ENCODE measurements at places on chromosomes 11 and 22. TPM values are rescaled to one million over a fixed set of nuclear protein-coding genes. Genes with fewer than 3 reads are reported as not detected.

- H3K4me3 ChIP-seq = no peak overlapping the region
- no peaks in the 10 kb centered on the region for H3K36me3 ChIP-seq
- H3K27me3 ChIP-seq = 0 out of 2 replicates have a peak, but pooled peaks cover 4% of the 10 kb centered on the region
- no peak overlapping the region for H3K27ac ChIP-seq
Observed at GRCh38 chr11:4459500-4459899, 10.4 kb downstream of the OR52K2 start.

- peaks cover 11% of the 10 kb centered on the region for H3K27me3 ChIP-seq
- H3K36me3 ChIP-seq = no peaks in the 10 kb centered on the region
Observed at GRCh38 chr11:112972399-112973145, 11.4 kb downstream of the NCAM1 start.

Gene DLG2
- 4.2 TPM for total RNA-seq

Gene PANX3
- not detected for total RNA-seq

Gene NRXN2
- 0.15 TPM for total RNA-seq

Gene PDE2A
- total RNA-seq = 0.74 TPM

Measured in Panc1 (cell line).